ENCODE measurements at places on chromosomes 4 and X.

DNA sequence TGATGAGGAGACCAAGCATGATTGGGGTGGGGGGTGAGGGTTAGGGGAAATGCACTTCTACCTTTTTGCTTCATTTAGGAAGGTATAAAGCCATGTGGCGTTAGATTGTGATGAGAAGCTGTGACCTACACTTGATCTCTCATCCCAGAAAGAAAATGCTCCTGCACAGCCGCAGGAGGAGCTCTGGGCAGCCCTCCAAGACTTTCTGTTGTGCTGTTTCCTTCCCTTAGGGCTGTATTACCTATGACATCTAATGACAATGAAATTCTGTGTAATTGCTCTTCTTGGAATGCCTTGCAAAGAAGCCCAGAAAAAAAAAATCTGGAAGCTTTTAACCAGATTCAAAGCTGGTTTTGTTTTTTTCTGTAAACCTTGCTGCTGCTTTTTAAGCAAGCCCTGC is 13.4 kb downstream of the PRPS2 start:
- DNase-seq: no peak

DNA sequence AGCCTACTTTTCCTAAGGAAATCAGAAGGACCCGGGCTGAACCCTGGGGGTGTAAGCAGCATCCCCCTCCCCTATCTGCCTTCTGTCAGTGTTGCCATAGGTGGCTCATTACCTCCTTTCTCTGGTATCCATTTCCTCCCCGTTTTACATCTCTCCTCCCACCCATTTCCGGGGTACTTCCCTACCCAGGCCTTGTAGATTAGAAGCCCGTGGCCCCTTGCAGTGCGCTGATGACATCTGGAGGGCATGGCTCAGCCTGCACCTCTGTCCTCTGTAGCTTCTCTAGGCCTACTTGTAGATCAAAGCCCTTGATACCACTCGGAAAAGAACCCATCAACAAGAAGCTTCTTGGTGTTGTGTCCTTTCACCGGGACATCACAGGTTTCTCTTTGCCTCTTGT is 71.8 kb downstream of the NBDY start:
- DNase-seq: no peak

GRCh38 chr4:55069248-55069647 is 56.1 kb downstream of the KDR start:
- DNase-seq: no peak

DNA sequence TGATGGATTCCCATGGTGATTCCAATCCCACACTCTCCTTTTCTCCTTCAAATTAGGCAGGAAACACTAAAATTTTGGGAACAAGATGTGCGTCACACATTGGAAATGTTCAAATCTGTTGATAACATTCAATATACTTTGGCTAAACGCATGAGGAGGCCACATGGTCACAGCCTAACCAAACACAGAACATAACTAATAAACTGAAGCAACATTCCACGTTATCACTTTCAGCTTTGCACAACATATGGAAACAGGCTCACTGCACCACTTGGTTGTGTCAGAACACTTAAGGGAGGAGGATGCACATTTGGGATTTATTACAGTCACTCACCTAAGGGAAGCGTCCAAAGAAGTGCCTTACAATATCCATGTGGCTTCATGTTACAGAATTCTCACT is 4.7 kb downstream of the SH3RF1 start:
- no peak for DNase-seq

DNA sequence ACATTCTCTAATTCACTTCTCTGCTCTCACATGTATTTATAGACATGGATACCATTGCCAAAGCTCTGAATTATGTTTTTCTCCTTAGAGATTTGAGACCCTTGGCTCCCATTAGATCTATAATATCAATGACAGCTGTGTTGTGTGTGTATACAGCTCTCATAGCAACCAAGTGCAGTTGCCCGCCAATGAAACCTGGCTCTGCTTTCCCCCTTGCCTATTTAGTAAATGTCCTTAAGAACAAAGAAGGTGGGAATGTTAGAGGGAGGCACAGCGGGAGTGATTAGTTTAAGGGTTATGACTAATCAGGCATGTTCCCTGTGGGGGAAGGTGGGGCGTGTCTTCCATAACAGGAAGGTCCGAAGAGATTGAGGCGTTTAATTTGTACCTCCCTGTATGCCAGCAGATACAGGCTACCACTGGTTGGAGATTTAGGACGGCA is 100.5 kb upstream of the TBC1D9 start:
- DNase-seq: no peak

GRCh38 chrX:123993326-123993725 is 31.8 kb downstream of the STAG2 start:
- DNase-seq: peak; percentile 16

DNA sequence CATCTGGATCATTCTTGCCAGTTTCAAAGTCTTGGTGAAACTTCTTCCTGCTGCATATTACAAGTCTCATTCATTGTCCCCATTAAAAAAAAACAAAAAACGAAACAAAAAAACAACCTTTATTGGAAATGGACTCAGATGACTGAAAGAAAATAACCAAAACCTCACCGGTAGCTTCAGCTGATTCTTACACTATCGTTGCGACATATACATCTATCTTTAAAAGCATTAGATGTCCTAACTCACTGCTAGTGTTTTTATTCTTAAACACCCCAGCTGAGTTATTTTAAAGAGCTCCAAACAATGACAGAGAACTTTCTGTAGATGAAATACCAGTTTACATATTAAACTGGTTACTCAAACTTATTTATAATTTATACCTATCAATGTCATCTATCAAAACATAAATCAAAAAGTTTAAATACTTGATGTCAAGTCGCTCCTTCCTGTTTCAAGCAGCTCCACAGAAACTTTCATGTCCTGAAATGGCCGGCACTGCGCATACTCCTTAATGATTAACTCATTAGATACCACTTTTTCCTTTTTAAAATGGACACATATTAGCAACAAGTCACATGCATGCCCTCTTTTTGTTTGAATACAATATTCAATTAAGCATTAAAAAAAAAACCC is 87.2 kb downstream of the HPRT1 start:
- DNase-seq: no peak

DNA sequence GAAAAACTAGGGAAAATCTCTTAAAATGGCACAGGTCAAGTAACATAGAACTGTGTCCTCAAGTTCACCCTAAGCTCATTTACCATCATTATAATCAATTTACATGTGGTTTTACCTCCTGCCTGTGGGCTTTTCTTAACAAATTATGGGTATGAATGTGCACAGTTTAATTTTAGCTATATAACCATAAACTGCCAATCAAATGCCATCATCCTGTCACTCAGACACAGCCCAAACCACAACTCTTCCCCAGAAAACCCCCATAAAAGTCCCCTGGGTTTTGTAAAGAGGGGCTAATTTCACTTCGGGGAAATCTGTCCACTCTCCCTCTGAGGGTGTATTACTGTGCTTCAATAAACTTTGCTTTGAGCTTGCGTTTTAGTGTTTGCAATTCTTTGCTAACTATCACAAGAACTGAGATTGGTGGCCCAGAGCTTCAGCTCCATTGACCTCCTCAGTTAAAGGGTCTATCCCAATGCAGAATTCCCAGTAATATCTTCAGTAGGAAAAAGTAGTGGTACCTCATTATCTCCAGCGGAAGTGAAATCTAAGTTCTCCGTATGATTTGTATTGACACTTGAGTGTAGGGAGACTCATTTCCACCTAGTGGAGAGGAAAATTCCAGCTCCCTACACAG is 394.6 kb downstream of the SPOCK3 start:
- DNase-seq: no peak
